ENCODE measurements at places on chromosomes 3 and 15. TPM values are rescaled to one million over a fixed set of nuclear protein-coding genes. Genes with fewer than 3 reads are reported as not detected.

DNA sequence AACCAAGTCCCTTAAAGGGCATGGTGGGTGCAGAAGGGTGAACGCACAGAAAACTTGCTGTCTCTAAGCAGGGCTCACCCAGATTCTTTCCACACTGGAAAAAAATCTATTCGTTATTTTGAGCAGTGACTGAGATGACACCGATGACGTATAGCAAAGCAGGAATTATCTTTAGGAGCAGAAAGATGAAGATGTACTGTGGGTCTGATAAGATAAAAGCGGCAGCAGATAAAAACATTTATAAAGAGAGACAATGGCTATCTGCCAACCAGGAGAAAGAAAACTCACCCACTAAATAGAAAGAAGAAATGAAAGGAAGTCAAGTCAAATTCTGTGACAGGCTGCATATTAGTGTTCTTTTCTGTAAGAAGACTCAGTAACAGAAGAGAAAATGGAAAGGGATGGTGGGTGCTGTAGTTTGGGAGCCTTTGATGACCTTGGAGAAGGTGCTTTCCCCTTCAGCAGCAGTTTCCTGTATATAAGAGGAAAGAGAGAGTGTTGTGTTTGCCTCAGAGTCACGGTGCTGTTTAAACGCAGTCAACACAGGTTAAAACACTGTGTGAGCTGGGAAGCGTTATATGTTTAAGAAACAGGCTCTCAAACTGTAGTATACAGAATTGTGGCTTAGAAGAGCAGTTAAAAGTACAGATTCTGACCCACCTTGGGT is 111.6 kb downstream of the AQP9 start:
- DNase-seq = no peak

DNA sequence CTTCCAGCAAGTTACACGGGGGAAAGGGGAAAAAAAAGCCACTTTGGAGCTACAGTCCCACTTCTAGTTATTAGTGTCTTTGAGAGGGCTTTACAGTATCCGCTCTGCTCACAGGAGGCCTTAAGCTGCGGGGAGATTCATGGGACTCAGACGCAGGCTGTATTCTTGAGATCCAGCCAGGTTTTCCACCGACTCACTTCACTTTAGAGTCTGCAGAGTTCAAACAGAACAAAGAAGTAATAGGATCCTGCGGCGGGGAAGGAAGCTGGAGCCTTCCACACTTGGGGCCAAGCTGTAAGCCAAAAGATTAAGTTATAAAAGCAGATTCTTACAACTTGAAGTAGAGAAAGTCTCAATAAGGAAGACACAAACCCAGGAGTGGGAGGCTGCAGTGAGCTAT is 60.2 kb upstream of the FAM174B start:
- DNase-seq = no peak

- no peak for DNase-seq
These were observed 425 bp downstream of the ANPEP start for GRCh38 chr15:89814112-89814742.

- no peak for DNase-seq
These were observed 31.0 kb upstream of the AVEN start for GRCh38 chr15:34070003-34070402.

DNA sequence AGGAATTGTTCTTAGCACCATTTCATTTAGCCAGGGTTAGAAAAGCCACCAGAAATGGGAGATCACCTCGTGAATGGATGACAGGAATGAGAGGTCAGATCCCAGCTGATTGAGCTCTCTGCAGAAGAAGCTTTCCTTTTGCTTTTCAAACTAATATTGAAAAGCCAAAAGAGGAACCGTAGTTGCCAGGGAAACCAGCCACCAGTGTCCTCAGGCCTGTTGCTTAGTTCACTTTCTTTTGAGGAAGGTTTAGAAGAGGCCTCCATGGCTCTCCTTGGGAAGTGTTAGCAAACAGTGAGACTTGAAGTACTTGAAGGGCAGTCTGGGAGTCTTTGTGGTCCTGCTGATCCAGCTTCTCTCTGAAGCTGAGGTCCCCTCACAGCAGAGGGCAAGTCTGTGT is 7.4 kb upstream of the CCK start:
- DNase-seq = no peak

DNA sequence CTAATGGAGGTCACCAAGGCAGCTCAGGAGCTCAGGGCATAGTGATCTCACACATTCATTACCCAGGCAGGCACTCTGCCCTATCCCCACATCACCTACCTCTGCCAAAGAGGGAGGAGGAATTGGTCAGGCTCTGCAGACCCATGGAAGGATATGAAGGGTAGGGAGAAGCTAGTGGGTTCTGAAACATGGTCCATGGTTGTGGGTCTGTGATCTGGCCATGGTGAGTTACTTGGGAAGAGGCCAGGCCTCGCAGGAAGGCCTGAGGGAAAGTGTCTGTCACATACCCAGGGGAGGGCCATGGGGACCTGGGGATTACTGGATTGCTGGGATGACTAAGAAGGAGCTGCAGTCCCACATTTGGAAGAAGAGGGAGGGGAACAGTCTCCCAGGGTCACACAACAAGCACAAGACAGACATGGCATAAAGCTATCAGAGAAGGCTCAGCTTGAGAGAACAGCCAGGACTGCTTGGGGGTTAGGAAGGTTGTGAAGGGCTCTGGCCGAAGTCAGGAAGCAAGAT is 1.4 kb upstream of the PRSS50 start:
- no peak for DNase-seq

DNA sequence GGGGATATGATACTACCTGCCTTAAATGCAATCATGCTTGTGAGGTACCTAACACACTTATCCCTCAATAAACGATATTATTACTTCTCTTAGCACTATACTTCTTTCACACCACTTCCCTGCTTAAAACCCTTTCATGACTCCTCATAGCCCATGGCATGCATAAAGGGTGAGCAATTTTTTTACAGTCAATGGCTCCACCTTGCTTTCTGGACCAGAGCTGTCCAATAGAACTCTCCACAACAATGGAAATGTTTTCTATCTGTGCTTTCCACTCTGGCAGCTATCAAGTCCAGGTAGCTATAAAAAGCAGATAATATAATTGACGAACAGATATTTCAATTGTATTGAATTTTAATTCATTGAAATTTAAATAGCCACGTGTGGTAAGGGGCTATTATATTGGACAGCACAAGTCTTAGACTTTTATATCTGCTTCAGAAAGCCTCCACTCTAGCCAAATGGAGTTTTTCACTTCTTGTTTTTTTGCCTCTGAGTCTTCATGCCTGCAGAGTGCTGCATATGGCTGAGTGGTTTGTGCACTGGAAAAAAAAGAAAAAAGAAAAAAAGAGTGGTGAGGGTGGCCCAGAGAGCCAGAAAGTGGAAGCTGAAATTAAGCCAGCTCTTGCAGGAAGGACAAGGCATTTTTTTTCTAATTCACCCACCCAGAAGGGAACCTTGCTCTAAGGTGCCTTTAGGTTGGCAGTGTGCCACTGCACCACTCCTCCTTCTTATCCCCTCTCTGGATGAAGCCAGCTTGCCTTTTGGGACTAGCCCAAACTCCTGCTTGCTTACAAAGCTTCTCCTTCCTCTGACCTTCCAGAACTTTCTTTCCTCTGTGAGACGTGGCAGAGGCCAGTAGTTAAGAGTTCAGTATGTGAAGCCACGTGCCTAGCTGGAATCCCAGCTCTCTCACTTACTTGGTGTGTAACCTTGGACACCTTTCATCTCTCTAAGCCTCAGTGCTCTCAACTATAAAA is 239.0 kb upstream of the LRTM1 start:
- no peak for DNase-seq

DNA sequence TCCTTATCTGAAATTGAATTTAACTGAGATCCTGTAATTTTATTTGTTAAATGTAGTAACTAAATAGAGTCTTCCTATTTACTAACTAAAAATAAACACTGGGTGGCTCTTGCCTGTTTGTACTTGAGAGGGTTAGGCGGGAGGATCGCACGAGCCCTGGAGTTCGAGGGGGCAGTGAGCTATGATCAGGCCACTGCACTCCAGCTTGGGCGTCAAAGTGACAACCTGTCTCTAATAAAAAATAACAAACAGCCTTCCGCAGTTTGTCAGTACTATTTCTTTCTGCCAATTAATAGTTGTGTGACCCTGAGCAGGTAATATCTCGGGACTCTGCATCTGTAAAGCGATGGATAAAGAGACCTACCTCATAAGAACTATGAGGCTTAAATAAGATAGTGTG is 768 bp upstream of the PDE12 start:
- no peak for DNase-seq

DNA sequence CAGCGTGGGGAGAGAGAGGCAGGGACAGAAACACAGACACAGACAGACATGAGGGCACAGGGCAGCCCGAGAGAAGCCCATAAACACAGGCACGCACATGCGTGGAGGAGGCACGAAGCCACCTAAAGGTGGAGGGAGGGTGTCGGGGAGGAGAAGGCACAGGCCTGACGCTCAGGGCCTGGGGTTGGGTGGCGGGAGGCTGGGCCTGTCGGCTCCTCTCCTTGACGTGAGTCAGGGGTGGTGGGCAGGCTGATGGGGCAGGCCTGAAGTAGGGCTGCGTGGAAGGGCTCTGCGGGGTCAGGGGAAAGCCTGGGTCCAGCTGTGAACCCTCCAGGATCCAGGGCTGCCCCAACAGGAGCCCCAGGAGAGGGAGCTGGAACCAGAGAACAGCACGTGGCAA is 74.2 kb downstream of the EPHB3 start:
- DNase-seq = no peak

- no peak for DNase-seq
These were observed 106.9 kb downstream of the LRRN1 start for GRCh38 chr3:3906171-3906570.

DNA sequence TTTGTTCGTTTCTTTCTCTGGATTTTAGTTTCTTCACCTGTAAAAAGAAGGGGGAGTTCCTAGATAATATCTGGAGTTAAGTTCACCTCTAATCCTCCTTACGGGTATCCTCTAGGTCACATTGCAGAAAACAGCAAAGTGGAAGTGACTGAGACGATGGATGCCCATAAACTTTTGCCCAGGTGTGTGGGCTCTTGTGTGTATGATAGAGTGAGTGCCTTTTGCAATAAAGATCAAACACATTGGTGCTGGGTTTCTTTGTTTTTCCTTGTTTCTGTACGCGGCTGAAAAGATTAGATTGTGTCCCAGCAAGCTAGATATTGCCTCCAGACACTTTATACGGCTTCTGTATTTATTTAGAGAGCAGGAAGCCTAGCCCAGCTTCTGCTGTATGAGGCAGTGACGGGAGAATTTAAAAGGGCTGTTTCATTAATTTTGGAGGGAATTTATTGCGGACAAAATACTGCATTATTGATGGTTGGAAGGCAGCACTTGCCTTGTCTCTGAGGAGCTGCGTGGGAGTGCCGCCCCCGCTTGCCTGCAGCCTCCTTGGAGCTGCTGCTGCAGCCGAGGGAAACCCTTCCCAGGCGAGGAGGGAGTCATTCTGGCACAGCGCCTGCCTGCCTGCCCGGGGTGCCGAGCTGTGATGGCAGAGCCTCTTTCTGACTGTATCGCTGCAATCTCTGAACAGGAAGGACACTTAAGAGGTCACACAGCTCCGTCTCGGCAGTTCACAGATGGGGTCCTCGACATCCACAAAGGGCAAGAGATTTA is 38.5 kb downstream of the PYDC2 start:
- DNase-seq = peak; percentile 35

GRCh38 chr15:99145005-99145404 is 40.1 kb downstream of the SYNM start:
- DNase-seq = no peak

DNA sequence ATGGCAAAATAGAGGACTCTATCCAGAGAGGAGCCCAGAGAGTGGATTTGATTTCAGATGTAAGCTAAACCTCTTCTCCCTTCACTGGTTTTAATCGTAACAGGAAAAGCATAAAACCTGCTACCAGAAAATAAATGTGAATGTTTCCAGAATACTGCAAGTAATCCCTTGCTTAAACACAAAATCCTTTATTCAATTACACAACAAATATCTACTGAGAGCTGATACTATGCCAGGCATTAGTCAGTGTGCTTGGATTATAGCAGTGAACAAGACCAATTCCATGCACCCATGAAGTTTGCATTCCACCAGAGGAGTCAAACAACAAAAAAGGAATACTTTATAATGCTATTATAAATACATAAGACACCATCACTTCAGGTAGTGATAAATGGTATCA is 15.1 kb downstream of the AVEN start:
- DNase-seq = no peak

GRCh38 chr3:105944721-105945120 is 75.9 kb upstream of the CBLB start:
- no peak for DNase-seq

GRCh38 chr15:100252779-100253417 is 88.9 kb downstream of the ADAMTS17 start:
- DNase-seq = no peak

DNA sequence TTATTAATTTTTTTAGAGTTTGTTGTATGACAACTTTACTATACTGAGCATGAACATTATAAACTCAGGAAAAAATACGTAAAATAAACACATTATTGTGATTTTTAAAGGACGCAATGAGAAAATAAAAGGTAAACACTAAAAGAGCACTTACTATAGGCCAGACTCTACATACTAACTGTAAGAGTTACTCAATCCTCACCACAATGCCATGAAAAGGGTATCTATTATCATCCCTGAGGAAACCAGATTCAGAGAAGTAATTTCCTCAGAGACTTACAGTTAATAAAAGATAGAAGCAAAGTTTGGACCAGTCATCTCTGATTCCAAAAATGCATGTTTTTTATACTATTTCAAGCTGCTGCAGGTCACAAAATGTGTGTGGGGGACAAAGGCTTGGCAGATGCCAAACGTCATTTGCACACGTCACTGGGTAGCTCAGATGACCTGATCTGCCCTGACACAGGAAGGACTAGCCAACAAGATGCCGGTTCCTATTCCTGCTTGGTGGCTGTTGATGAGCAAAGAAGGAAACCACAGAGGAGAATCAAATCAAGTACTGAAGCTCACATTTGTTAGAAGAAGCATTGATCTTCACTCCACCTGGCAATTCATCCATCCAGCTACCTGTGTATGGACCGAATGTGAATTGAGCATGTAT is 42.3 kb downstream of the KLHL6 start:
- no peak for DNase-seq

The SH3BP5 gene
- total RNA-seq = 58.1 TPM

The SLC30A4 gene
- total RNA-seq = 19.1 TPM

The RAB11A gene
- total RNA-seq = 91.4 TPM

The GABRR3 gene
- total RNA-seq = not detected

The ADAM10 gene
- 76.9 TPM for total RNA-seq

The RARRES1 gene
- 36.5 TPM for total RNA-seq
